Thoracic aorta (tissue), 2 donors: ENCODE measurements at places on chromosomes 12 and 14.

DNA sequence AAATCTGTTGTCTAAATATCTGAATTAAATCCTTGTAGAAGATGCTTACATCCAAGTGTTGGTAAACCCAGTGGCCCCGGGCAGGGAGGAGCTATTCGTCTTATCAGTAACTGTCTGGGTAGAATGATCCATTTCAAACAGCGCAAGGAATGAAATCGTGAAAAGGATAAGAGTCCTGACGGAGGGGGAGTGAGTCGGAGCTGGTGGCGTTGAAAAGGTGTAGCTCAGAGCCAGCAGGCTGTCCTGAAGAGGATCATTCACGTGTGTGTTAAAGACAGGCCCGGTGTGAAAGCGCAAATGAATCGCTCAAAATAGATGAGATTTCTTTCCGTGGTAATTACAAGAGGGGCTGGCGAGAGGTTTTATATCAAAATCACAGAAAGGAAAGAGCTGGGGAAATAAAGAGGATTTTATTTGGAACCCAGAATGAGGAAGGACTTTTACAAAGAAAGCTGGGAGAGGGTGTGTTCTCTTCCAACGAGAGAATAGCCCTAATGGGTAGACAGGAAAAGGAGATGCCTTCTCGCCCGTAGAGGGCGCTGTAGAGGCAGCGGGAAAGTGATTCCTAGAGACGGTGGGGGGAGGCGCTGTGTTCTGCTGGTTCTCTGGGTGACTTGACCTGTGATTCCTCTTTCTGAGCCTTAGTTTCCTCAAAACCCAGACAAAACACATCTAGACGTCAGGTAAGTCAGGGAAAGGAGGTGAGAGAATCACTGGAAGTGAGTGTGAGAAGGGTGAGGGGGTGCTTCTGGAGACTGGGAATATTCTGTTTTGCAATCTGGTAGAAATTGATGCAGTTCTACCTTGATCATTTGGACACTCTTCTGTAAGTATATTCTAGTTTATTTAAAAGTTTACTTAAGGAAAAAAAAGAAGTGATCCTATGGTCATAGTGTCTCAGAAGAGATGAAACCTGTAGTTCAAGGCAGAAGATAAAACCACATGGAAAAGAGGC is 39.3 kb downstream of the SRRM4 start:
- DNase-seq = no peak

DNA sequence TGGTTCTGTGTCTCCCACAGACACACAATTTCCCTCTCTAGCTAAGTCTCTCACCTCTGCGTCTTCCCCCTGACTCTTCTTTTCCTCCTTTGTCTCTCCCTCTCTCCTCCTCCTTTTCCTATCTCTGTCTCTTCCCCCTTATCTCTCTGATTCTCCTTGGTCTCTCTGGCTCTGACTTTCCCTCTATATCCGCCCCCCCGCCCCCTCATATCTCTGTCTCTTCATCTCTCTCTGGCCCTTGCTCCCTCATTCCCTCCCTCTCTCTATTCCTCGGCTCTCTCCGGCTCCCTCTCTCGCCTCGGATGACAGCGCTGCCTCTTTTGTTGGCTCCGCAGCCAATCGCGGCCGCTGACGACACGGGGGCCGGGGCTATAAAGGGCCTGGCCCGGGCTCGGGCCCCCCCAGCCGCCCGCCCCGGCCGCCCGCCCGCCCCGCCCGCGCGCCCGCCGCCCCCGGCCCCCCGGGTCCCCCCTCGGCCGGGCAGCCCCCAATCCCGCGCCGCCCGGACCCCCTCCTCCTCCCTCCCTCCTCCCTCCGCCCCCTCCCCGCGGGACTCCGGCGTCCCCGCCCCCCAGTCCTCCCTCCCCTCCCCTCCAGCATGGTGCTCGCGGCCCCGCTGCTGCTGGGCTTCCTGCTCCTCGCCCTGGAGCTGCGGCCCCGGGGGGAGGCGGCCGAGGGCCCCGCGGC is at the start of gene GDF11:
TSS of gene GDF11 (plus strand) at position 404 of the 687 bp plus-strand sequence. CDS start at position 599, 195 bp downstream.
- DNase-seq = no peak

DNA sequence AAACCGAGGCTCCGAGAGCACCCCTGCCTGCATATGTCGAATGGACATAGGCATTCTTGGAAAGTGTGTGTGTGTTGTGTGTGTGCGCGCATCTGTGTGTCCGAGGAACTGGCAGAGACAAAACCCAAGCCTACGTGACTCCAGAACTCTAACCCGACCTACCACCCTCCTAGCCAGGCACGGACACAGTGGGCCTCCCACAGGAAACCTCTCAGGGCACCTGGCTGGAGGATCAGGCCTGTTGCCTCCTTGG is 556 bp upstream of the PGF start:
- no peak for DNase-seq

GRCh38 chr12:98653866-98654493 is 8.9 kb downstream of the APAF1 start:
- DNase-seq = no peak

DNA sequence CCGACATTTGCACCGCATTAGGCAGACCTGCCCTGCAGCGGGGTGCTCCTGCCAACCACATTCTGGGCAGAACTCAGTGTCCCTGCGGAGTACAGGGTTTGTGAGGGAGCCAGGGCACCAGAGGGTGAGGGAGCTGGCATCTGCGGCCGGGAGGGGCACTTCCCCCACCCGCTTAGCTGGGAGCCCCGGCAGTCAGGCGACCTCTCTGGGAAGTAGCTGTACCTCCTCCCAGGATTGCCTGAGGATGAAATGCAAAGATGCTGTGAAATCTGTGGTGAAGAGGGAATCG is 58.6 kb downstream of the ANKRD9 start:
- DNase-seq = no peak
